Endothelial cell (in vitro differentiated cells): ENCODE measurements at places on chromosomes 1 and 21.

DNA sequence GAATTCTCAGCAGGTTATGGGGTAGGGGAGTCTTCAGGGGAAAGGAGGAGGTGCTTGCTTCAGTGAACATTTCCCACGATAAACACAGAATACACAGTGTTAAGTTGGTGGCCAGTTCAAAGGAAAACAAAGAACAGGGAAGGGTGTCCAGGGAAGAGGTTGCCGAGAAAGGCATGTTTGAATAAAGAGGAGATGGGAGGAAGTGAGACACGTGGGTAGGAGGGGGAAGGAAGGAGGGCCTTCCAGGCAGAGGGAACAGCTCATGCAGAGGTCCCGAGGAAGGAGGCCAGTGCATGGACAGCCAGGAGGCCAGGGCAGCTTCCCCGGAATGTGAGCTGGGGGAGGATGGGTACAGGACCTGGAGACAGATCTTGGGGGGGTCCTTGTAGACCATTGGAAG, 130.3 kb upstream of the TMEM51 start:
- no peak for DNase-seq

DNA sequence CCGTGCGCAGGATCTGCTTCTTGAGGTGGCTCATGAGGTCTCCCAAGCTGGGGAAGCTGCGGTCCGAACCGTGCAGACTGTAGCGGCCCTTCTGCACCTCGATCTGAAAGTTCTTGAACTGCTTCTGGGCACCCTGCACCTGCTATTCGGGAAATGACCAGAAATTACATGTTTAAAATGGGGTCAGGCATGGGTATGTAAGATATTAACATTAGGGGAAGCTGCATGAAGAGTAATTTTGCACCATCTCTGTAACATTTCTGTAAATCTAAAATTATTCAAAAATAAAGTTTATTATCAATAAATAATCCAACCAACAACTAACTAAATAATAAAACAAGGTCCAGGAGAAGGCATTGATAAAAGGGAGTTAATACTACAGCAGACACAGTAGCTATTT, 110.7 kb downstream of the RAVER2 start:
- no peak for DNase-seq

- DNase-seq: no peak
Measured at GRCh38 chr1:180193141-180194047, 36.7 kb upstream of the LHX4 start.

DNA sequence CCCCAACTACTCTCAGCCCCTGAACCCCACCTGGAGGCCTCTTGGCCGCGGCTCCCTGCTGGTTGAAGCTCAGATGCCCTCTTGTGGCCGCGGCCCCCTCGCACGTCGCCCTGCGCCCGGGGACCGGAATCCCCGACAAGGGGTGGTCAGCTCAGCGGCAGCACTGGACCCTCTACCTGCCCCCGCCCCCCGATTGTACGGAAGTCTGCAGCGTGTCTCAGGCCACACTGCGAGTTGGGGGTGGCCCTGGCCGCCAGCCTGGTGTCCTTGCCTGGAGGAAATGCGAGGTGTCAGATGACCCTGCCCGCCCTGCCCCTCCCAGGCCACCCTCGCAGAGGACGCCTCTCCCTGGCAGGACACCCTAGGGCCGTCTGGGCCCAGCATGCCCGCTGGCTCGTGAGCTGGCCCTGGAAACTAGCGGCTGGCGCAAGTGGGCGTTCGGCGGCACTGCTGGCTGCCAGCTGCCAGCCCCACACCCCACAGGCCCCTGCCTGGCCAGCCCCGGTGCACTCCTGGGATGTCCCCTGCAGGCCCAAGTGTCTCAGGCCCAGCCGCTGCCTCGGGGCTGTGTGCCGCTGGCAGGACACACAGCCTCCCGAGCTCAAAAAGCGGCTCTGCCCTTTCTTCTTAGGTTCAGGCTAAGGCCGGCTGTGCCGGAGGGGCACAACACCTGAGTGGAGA, 60.8 kb downstream of the EDN2 start:
- DNase-seq: peak; percentile 38

DNA sequence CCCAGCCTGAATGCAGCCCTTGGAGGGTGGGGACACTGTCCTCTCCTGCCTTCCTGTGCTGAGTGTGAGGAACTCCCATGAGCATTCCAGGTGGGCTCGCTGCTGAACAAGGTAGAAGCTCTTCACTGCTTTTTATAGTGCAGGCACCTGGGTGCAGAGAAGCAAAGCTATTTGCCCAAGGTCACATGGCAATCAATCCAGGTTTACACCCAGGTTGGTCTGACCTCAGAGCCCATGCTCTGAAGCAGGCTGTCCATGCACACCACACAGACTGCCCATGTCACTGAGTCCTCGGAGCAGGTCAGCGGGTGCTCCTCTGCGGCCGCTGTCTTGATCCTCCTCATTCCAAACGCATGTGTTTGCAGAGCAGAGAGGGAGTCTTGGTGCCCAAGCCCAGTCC, 323.4 kb upstream of the VAMP3 start:
- no peak for DNase-seq

DNA sequence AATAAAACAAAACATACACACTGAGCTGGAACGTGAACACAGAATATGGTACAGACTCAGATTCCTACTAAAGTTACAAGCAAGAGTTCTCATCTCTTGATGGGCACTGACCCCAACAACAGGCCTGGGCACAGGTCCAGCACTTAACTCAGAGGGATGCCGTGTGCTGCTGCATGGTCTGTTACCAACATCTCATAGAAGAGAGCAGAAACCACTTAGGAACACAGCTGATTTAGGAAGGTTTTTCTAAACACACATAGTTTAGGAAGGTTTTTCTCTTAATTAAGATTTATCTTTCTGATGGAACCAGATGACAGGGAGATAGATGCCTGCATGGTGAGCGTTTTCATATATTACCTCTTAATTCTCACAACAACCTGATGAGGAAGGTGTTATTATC, 1.5 kb downstream of the GCLM start:
- DNase-seq: no peak

- no peak for DNase-seq
Measured at GRCh38 chr21:43842742-43843141, 22.3 kb upstream of the AGPAT3 start.

GRCh38 chr21:17050156-17050555, 462.7 kb upstream of the CXADR start:
- DNase-seq: no peak
